ENCODE measurements at places on chromosomes 11 and 22.

- DNase-seq = no peak
These were observed 14.6 kb downstream of the NAV2 start for GRCh38 chr11:19727246-19727645.

GRCh38 chr11:13030857-13031256 lies 21.7 kb downstream of the RASSF10 start:
- DNase-seq = no peak

DNA sequence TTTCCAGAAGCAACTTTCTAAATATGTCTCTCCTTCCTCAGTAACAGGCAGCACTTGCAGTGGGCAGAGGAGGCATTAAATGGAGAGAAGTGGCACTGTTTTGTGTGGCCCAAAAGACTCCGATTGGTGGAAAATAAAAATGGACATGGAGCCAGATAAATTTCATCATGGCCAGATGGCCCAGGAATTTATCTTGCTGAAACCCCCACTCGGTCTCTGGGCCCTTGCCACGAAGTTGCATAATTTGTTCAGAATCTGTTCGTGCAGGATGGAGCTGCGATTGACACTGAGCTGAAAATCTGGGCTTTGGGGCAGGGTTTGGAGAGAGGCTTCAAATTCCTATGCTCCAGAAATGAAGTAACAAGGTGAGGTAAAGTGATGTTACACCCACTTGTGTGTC lies 65.5 kb downstream of the C11orf91 start:
- DNase-seq = peak; percentile 52

DNA sequence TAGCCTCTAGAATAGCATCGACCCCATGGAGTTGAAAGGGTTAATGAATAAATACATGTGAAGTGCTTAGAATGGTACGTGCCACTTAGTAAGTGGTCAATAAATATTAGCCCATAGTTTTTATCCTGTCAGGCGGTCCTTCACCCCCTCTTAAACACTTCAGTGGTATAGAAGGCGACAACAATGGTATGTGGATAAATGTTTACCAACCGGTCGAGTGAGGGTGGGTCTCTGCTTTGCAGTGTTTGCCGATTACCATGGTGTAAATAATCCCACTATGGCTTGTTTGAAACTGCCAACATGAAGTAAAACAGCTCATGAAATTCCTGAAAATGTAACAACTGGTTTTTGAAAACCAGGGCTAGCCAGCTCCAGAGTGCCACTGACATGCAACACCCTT lies 541.2 kb downstream of the BUD13 start:
- no peak for DNase-seq

- peak; percentile 23 for DNase-seq
These were observed 213.1 kb downstream of the INSC start for GRCh38 chr11:15327786-15328231.

DNA sequence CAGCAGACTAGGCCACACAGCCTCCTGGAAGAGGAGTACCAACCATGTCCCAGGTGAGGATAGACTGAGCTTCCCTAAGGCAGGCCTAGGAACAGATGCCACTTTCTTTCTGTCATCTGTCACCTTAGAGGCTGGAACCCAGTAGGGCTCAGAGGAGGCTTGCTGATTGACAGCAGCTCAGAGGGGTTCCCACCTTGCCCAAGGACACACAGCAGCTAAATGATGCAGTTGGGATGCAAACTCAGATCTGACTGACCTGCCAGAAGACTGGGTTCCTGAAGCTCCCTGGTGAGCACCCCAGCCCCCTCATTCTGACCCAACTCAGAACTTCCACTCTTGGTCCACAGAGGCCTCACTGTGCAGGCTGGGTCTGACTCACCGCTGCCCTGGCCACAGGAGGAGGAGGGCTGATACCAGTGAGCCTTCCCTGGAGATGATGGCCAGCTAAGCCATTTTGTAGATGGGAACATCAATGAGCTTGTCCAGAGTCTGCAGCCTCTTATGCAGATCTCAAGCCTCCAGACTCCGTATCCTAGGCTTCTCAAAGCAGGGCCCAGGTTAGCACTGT lies 14.0 kb downstream of the CAPN5 start:
- DNase-seq = peak; percentile 9

GRCh38 chr11:119905162-119905561 lies 176.2 kb upstream of the NECTIN1 start:
- DNase-seq = no peak

DNA sequence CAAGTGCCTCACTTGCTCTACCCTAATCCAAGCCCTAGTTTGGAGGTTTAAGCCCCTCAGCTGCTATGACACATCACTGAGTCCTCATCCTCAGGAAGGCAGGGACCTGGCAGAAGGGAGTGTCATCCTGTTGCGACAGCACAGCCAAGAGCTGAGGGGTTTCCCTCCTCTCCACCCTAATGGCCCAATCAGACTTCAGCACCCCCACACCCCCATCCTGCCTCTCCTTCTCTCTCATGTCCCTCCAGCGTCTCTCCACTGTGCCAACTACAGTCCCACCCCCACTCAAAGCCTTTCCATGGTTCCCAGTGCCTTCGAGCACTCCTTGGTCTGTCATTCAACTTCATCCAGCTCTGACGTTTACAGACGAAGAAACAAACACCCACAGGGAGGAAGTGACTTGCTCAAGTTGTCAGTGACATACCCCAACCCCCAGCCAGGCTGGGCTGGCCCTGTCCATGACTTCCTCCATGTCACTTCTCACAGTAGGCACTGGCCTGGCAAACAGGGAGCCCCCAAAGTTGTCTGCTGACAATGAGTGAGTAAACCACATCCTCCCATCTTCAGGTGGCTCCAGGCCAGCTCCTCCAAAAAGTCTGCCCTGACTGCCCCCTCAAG lies 15.6 kb downstream of the ARAP1 start:
- no peak for DNase-seq

DNA sequence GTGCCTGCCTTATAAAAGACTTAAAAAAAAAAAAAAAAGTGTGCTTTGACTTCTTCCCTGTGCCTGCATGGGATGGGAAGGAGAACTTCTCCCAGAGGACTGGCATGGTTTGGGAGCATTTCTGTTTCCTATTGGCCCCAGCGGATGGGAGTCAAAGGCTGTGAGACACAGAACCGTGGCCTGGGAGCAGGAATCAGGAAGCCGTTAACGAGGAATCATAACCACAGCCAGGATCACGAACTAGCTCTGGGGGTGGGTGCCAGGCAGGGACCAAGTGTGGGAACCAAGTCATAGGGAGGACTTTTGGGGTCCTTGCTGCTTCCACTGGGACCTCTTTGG lies 526 bp downstream of the C1QTNF6 start:
- peak; percentile 38 for DNase-seq

DNA sequence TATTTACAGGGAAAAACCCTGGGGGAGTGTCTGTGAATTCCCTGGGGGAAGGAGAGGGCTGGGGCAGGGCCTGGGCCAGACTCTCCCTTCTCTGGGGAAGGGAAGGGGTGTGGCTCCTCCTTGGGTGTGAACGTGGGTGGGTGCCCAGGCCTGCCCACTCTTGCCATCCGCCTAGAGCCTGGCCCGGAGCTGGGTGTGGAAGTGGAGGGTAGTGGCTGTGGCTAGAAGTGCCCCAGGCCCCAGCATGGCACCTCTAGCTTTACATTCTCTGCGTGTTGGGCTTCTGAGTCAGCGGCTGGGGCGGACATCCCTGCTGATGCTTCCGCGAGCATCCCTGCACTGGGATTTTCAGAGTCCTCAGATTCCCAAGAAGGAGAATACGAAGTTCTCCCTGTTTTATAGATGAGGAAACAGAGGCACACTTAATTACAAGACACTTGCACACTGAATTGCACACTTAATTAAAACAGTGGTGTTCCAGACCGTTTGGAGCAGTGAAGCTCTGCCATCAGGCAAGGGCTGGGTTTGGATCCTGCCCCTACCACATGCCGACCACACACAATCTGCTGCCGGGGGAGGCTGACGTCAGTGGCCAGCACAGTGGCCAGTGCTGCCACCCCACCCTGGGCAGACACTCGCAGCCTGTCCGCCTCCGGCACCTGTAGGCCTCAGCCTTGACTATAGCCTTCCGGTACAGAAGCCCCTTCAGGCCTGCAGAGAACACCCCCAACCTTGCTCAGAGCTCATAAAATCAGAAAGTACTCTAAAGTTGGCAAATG lies 7.6 kb downstream of the BAD start:
- DNase-seq = no peak

GRCh38 chr11:45243967-45244366 lies 42.2 kb downstream of the SYT13 start:
- no peak for DNase-seq

DNA sequence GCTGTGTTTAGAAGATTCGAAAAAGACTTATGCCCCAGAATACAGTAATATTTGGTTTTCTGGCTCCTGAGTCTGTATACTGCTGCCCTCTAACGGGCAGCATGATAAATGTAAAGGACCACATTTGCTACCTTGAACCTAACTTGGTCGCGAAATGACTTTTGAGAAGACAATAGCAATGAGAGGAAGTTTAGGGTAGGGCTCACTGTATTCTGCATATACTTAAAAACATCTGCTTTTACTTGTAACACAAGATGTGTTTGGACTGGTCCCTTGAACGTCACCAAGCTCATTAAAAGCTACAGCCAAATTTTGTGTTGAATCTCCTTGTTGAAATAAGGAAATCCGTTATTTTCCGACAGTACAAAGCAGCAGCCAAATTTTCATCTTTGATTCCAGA lies 309.1 kb downstream of the SWAP70 start:
- DNase-seq = peak; percentile 31

DNA sequence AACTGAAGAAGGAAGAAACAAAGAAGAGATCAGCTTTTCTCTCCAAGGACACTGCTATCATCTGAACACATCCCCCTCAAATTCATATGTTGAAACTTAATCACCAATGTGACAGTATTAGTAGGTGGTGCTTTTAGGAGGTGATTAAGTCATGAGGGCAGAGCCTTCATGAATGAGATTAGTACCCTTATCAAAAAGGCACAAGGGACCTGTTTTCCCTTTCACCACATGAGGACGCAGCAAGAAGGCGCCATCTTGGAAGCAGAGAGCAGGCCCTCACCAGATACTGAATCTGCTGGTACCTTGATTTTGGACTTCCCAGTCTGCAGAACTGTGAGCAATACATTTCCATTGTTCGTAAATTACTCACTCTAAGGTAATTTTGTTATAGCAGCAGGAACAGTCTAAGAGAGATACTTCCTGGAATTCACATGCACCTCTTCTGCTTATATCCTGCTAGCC lies 20.9 kb upstream of the CREB3L1 start:
- no peak for DNase-seq

DNA sequence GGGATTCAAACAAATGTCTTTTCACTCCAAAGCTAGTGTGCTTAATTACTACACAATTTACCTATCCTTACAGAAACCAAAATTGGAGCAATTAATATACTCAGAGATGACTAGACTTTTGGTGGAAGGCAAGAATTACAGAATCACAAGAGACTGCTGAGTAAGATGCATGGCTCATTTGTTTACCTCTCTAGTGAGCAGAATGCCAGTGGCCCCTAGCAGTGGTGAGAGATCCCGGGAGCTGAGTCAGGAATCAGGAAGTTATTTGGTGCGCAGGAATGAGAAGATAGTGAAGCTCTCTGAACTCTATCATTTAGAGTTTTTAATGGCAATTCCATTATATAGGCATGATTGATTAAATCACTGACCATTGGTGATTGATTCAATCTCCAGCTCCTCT lies 188.9 kb upstream of the SESN3 start:
- DNase-seq = no peak

DNA sequence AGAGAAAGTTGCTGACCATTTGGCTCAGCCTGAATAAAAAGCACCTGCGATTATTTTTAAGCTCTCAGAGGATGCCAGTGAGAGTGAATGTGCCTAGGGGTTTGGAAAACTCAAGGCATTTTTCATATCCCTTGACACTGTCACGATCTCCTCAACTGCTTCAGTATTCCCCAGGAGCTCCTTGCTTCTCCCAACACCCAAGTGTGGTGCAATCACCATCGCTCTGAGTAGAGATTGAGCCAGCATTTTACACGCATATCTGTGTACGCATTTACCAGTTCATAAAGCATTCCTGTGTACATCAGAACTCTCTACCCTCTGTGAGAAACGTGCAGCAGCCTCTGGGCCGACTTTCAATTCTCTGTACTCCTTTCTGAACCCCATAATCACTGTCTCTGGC lies 1.3 kb downstream of the SRRD start:
- no peak for DNase-seq

GRCh38 chr22:35610741-35611140 lies 6.4 kb downstream of the MB start:
- no peak for DNase-seq

DNA sequence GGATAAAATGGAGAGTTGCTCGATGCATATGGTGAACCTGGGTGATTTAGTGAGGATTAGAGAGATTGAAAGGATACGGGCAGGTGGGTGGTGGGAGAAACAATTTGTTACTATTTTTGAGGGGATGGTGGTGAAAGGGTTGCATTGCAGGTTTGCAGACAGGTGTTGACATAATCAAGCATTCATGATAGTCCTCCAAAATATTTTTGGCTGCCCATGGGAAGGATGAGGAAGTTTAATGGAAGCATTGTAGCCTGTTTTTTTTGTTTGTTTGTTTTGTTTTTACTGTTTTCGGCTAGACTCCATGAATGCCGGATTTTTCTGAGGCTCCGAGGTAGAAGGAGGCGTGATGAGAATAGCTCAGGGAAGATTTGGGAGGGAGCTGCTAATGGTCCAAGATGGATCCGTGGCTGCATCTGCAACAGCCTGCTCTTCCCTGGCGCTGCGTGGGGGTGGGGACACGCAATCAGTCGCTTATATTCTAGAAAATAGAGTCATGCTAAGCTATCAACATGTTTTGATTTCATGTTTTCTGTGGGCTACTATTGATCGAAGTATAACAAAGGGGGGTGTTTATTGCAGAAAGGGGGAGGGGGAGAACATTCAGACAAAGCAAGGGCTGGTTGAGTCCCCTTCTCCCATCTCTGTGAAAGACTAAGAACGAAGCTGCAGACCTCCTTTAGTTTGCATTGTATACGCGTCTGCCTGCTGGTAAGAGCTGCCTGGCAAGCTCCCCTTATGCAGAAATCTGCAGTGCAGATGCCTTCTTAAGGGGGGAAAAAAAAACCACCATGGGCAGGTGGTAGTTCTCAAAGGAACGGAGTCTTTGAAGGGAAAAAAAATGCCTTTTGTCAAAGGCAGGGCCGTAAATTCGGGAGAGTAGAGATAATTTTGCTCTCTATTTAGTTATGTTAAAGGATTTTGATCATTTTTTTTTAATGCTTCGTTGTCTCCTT lies 1.0 kb downstream of the RTN3 start:
- DNase-seq = peak; percentile 30

GRCh38 chr22:39940757-39941305 lies 19.4 kb upstream of the TMA7B start:
- no peak for DNase-seq

GRCh38 chr11:87889126-87889525 lies 286.1 kb downstream of the RAB38 start:
- DNase-seq = no peak

- DNase-seq = no peak
These were observed 3.6 kb upstream of the IGF2 start for GRCh38 chr11:2142762-2143202.

- no peak for DNase-seq
These were observed 499.3 kb upstream of the TENM4 start for GRCh38 chr11:79940165-79940564.
